ENCODE measurements at places on chromosomes 4 and X. TPM values are rescaled to one million over a fixed set of nuclear protein-coding genes. Genes with fewer than 3 reads are reported as not detected.
A peak's percentile ranks its signal among the peaks of the same experiment; 100 is the strongest.

- H3K36me3 ChIP-seq, result no peaks in the 10 kb centered on the region
- H3K27me3 ChIP-seq, result no peaks in the 10 kb centered on the region
- no peak overlapping the region for H3K27ac ChIP-seq
- H3K4me3 ChIP-seq, result no peak overlapping the region
- H3K4me1 ChIP-seq, result no peaks in the 10 kb centered on the region
- no peak for DNase-seq
Measured at GRCh38 chrX:121374471-121374870, 327.1 kb downstream of the GLUD2 start.

SOX3 gene
- not detected for total RNA-seq

DNA sequence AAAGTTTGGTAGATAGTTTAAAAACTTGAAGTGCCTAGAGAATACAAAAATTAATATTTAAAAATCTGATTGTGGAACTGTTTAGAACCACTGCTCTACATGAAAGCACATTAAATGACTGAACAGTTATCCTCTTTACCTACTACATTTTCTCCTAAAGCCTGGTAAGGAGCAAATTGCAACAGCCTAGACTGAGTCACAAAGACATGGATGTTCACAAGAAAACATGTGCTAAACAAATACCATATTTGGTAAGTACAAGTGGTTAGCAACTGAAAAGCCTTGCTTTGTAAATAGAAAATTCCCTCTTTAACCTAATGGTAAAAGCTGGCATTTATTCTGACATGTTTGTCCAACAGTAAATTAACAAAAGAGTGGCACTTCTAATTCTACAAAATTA is 203.1 kb downstream of the FBXO8 start:
- peaks cover 12% of the 10 kb centered on the region for H3K27me3 ChIP-seq
- no peaks in the 10 kb centered on the region for H3K4me1 ChIP-seq
- DNase-seq, result no peak
- no peak overlapping the region for H3K4me3 ChIP-seq

VCX2 gene
- total RNA-seq, result not detected

- no peaks in the 10 kb centered on the region for H3K36me3 ChIP-seq
- no peak overlapping the region for H3K27ac ChIP-seq
- peaks cover 41% of the 10 kb centered on the region for H3K27me3 ChIP-seq
- peaks cover under 1% of the 10 kb centered on the region for H3K4me1 ChIP-seq
- DNase-seq, result no peak
Measured at GRCh38 chr4:56055027-56055977, 106.6 kb downstream of the CEP135 start.

DNA sequence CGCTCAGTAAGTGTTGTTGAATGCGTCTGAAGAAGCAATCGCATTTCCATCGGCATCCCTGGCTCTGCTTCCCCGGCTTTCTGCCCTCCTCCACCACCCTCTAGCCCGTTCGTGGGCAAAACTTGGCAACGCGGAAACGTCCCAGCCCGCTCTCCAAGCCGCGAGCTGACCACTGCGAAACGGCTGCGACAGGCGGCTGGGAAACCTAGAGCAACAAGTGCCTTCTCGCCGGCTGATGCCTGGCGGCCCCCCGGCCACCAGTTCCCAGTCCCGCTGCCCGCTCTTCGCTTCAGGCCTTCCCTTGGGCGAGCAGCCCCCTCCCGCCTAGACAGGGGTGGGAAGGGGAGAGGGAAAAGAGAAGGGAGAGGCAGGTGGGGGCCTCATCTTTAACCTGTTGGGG is 837 bp downstream of the CITED1 start:
- no peaks in the 10 kb centered on the region for H3K36me3 ChIP-seq
- peak overlapping the region; percentile 70 for H3K4me3 ChIP-seq
- peaks cover 38% of the 10 kb centered on the region for H3K27me3 ChIP-seq
- peaks cover 36% of the 10 kb centered on the region for H3K4me1 ChIP-seq
- DNase-seq, result no peak
- no peak overlapping the region for H3K27ac ChIP-seq

DNA sequence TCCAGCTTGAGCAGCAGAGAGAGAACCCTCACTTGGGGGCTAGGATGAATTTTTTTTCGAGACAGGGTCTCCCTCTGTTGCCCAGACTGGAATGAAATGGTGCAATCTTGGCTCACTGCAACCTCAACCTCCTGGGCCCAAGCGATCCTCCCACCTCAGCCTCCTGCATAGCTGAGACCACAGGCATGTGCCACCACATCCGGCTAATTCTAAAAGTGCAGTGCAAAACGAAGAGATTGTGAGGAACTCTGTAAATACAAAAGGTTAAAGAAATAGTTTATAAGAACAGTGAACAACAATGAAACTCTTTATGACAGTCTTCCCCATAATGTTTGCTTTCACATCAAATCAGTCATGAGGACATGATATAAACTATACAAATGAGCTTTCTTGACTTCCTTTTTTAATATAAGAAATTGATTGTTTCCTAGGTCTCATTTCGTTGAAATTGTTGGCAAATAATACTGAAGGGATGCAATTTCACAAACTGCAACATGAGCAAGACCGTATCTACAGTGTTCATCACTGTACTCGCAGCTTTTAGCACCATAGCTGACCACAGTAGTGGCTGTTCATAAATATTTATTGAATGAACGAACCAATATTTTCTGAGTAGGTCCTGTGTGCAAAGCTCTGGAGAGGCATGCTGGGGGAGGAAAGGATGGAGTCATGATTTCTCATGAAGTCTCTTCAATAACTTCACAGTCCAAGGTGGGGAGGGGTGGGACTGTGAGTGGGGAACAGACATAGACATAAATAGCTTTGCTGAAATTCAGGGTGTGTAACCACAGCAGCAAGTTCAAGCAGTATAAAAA is 116.1 kb downstream of the SHROOM3 start:
- no peak overlapping the region for H3K4me3 ChIP-seq
- H3K36me3 ChIP-seq, result no peaks in the 10 kb centered on the region
- H3K4me1 ChIP-seq, result no peaks in the 10 kb centered on the region
- H3K27ac ChIP-seq, result no peak overlapping the region
- DNase-seq, result no peak
- no peaks in the 10 kb centered on the region for H3K27me3 ChIP-seq

TMEM47 gene
- total RNA-seq, result not detected

DNA sequence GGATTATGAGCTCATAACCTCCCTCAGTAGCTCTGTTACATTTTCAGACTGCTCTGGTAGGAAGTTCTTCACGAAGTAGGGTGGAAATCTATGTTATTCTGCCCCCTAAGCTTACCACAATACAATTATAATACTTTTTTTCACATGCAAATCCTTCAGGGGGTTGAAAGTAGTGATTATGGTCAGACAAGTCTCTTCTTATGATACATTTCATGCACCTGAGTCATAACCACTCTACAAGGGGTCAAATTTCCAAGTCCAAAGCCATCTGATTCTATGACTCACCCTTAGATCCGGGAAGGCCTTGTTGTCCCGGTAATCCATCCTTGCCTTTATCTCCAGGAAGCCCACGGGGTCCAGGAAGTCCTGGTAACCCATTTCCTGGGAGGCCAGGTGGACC is 95.2 kb downstream of the ATG4A start:
- no peaks in the 10 kb centered on the region for H3K4me1 ChIP-seq
- H3K27me3 ChIP-seq, result no peaks in the 10 kb centered on the region
- no peak for DNase-seq
- H3K4me3 ChIP-seq, result no peak overlapping the region

GRCh38 chr4:51880016-51880915 is 37.3 kb downstream of the DCUN1D4 start:
- no peaks in the 10 kb centered on the region for H3K27me3 ChIP-seq
- DNase-seq, result no peak
- no peak overlapping the region for H3K27ac ChIP-seq
- H3K4me3 ChIP-seq, result no peak overlapping the region
- H3K36me3 ChIP-seq, result peaks cover 16% of the 10 kb centered on the region
- H3K4me1 ChIP-seq, result peaks cover 4% of the 10 kb centered on the region

DNA sequence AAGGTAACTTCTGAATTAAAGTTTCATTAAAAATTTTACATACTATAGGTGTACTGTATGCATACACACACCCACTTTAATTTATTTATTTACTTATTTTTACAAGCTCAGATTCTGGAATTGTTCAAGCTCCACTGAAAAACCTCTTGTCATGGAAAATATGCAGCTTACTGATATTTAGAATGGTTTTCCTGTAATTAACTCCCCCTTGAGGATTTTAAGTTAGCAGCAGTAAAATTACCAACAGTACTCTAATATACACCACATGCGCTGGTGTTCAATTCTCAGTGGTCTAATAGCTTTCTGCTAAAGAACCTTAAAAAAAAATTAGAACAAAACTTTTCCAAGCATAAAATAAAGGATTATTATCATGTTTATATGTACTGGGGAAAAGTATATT is 12.0 kb downstream of the MAB21L2 start:
- H3K4me3 ChIP-seq, result no peak overlapping the region
- H3K36me3 ChIP-seq, result peaks cover 39% of the 10 kb centered on the region
- peaks cover 3% of the 10 kb centered on the region for H3K4me1 ChIP-seq

- H3K27ac ChIP-seq, result no peak overlapping the region
- H3K27me3 ChIP-seq, result no peaks in the 10 kb centered on the region
- DNase-seq, result no peak
- peaks cover 25% of the 10 kb centered on the region for H3K4me1 ChIP-seq
- H3K36me3 ChIP-seq, result no peaks in the 10 kb centered on the region
Measured at GRCh38 chr4:2722033-2722432, 34.1 kb downstream of the TNIP2 start.

GRCh38 chr4:94895081-94895480 is 137.3 kb downstream of the BMPR1B start:
- H3K27me3 ChIP-seq, result no peaks in the 10 kb centered on the region
- no peak overlapping the region for H3K27ac ChIP-seq
- H3K4me1 ChIP-seq, result no peaks in the 10 kb centered on the region
- no peak overlapping the region for H3K4me3 ChIP-seq

TKTL1 gene
- total RNA-seq, result 1.1 TPM
